ENCODE measurements at places on chromosomes 16 and 17. TPM values are rescaled to one million over a fixed set of nuclear protein-coding genes. Genes with fewer than 3 reads are reported as not detected.

GRCh38 chr16:87791295-87792204 is 25.8 kb upstream of the KLHDC4 start:
- H3K27ac ChIP-seq, result peak overlapping the region; percentile 79
- no peaks in the 10 kb centered on the region for H3K36me3 ChIP-seq
- no peak for DNase-seq
- H3K4me3 ChIP-seq, result no peak overlapping the region
- no peaks in the 10 kb centered on the region for H3K27me3 ChIP-seq

GRCh38 chr16:26175944-26176343 is 484.2 kb downstream of the HS3ST4 start:
- H3K4me3 ChIP-seq, result no peak overlapping the region
- H3K27ac ChIP-seq, result no peak overlapping the region
- no peaks in the 10 kb centered on the region for H3K4me1 ChIP-seq
- H3K36me3 ChIP-seq, result no peaks in the 10 kb centered on the region

DNA sequence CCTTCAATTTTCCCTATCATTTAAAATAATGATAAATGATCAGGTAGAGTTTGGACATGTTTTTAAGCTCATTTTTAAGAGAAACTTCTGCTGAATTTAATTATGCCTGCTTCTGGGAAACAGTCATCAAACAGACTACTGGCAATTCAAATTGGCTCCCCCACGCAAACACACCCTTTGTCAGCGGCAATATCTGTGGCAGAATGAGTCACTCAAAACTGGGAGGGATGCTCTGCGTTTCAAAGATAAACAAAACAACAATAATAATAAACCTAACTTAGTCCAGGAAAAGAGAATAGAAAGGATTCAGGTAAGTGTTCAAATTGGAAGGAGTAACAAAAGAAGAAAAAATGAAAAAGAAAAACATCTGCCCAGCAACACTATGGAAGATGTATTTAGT is 108.1 kb upstream of the ERCC4 start:
- no peak overlapping the region for H3K27ac ChIP-seq
- no peaks in the 10 kb centered on the region for H3K4me1 ChIP-seq
- peaks cover 23% of the 10 kb centered on the region for H3K27me3 ChIP-seq
- no peaks in the 10 kb centered on the region for H3K36me3 ChIP-seq

DNA sequence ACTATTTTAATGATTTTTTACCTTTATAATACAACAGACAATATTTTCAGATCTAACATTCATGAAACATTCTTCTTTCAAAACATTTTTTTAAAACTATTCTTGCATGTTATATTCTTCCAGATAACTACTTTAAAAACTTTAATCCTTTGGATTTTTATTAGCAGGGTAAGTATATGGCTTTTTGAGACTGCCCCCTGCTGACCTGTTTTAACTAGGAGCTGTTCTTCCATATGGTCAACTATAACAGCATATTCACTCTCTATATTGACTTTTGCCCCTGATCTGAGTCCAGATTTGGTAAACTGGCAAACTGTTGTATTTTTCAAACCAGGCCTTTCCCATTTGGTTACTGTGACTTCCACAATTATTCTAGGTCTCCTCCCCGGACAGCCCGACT is 16.5 kb downstream of the ZNF18 start:
- no peaks in the 10 kb centered on the region for H3K27me3 ChIP-seq
- H3K27ac ChIP-seq, result no peak overlapping the region
- no peaks in the 10 kb centered on the region for H3K4me1 ChIP-seq
- H3K4me3 ChIP-seq, result no peak overlapping the region

DNA sequence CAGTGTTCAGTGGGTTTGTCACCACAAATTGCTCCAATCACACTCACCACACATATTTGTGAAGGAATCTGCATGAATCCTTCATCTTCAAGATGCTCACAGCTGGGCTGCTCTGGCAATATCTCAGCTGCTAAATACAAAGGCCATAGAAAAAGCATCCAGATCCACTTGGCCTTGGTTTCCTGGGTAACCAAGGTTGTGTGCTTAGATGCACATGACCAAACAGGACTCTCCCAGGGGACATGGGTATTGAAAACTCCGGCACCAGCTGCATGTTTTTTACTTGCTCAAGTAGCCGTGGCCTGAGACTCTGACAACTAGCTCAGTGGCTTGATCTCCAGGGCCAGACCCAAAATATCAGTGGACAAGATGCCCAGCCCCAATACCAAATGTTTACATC is 131.3 kb downstream of the CBLN1 start:
- H3K4me1 ChIP-seq, result no peaks in the 10 kb centered on the region
- no peaks in the 10 kb centered on the region for H3K36me3 ChIP-seq

DNA sequence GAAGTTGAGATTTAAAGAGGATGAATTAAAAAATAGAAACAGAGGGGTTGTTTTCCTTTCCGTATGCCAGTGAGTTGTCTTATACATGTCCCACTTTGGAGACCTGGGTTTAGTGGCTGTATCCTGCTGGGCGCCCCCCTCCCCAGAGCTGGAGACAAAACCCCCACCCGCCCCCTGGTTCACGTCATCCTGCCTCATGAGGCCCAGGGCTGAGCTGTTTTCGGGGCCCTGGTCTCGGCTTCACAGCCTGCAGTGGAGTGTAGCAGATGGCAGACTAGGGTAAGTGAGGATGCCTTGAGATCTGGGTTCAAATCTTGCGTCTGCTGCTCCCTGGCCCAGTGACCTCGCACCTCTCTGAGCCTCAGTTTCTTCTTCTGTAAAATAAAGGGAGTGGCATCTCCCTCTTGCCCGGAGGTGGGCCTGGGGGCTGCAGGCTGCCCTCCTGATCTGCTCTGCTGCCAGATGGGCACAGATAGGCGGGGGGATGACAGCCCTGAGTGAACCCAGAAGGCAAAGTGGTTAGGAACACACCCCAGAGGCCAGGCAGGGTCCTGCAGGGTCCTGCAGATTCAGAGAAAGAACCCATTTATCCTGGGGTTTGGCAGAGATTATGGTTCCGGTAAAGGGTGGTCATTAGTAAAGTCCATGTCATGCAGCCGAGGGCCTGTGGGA is 45.1 kb downstream of the SOCS3 start:
- peak overlapping the region; percentile 54 for H3K4me3 ChIP-seq
- no peak for DNase-seq
- no peaks in the 10 kb centered on the region for H3K36me3 ChIP-seq
- no peaks in the 10 kb centered on the region for H3K27me3 ChIP-seq

- no peaks in the 10 kb centered on the region for H3K4me1 ChIP-seq
- DNase-seq, result no peak
- H3K27me3 ChIP-seq, result no peaks in the 10 kb centered on the region
- no peak overlapping the region for H3K27ac ChIP-seq
- no peaks in the 10 kb centered on the region for H3K36me3 ChIP-seq
- no peak overlapping the region for H3K4me3 ChIP-seq
Observed at GRCh38 chr16:58011652-58012051, 10.4 kb downstream of the USB1 start.

- H3K27ac ChIP-seq, result no peak overlapping the region
- DNase-seq, result no peak
- no peak overlapping the region for H3K4me3 ChIP-seq
Observed at GRCh38 chr16:72317446-72317845, 145.5 kb upstream of the PMFBP1 start.

DNA sequence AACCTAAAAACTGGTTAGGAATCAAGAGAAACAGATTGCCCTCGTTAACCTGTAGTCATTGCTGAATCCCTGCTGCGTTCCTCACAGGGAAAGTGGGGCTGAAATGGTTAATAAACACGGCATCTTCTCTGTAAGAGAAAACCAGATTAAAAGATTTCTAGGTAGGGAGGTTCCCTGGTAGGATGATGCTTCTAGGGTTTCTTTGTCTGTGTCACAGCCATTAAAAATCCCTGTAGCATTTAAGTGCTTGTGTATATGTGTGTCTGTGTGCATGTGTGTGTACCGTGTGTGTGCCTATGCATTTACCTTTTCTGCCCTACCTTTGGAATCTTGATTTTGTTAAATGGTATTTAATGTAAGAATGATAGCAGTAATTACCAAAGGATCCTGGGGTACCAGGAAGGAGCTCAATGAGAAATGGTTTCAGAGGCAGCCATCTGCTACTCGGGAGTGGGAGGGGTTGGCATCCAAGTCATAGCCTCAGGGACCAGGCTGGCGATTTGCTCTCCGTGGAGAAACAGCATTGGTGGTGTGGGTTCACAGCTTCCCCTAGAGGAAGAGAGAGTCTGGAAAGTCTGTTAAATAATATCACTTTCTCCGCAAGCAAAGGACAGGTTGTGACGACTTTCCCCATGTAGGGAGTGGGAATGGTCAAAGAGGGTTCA is 177.1 kb downstream of the HS3ST4 start:
- no peaks in the 10 kb centered on the region for H3K4me1 ChIP-seq
- H3K36me3 ChIP-seq, result no peaks in the 10 kb centered on the region

- H3K36me3 ChIP-seq, result no peaks in the 10 kb centered on the region
- no peak for DNase-seq
- no peak overlapping the region for H3K27ac ChIP-seq
- H3K4me1 ChIP-seq, result no peaks in the 10 kb centered on the region
Observed at GRCh38 chr17:82848022-82848592, 8.3 kb upstream of the ZNF750 start.

- no peak overlapping the region for H3K27ac ChIP-seq
- peaks cover 2% of the 10 kb centered on the region for H3K36me3 ChIP-seq
- no peaks in the 10 kb centered on the region for H3K27me3 ChIP-seq
- no peak for DNase-seq
- no peak overlapping the region for H3K4me3 ChIP-seq
Observed at GRCh38 chr16:67663151-67663876, 2.6 kb downstream of the PARD6A start.

- no peak overlapping the region for H3K27ac ChIP-seq
- H3K4me1 ChIP-seq, result no peaks in the 10 kb centered on the region
- no peak overlapping the region for H3K4me3 ChIP-seq
Observed at GRCh38 chr17:19677736-19678379, 29.3 kb downstream of the ALDH3A2 start.

DNA sequence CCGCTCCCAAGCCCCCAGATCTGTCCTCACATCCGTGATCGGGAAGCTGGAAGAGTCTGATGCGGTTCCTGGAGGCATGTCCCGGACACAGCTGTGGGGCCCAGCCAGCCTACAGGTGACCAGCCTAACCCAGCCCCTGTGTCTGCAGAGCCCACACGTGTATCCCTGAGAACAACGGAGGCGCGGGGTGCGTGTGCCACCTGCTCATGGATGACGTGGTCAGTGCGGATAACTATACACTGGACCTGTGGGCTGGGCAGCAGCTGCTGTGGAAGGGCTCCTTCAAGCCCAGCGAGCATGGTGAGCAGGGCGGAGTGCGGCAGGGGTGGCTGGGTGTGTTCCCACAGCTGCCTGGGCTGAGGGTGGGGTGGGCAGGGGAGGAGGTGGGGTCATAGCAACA is 30.9 kb downstream of the IL4R start:
- H3K4me1 ChIP-seq, result no peaks in the 10 kb centered on the region
- H3K36me3 ChIP-seq, result peaks cover 2% of the 10 kb centered on the region
- H3K4me3 ChIP-seq, result no peak overlapping the region
- no peak overlapping the region for H3K27ac ChIP-seq
- DNase-seq, result no peak

- no peak overlapping the region for H3K27ac ChIP-seq
- no peaks in the 10 kb centered on the region for H3K4me1 ChIP-seq
- DNase-seq, result no peak
- H3K36me3 ChIP-seq, result no peaks in the 10 kb centered on the region
- no peak overlapping the region for H3K4me3 ChIP-seq
Observed at GRCh38 chr16:50585331-50585776, 37.2 kb downstream of the NKD1 start.

- no peaks in the 10 kb centered on the region for H3K27me3 ChIP-seq
- no peaks in the 10 kb centered on the region for H3K4me1 ChIP-seq
- no peak for DNase-seq
- no peak overlapping the region for H3K4me3 ChIP-seq
- H3K27ac ChIP-seq, result no peak overlapping the region
Observed at GRCh38 chr17:38544175-38544838, 61.4 kb downstream of the SRCIN1 start.

DNA sequence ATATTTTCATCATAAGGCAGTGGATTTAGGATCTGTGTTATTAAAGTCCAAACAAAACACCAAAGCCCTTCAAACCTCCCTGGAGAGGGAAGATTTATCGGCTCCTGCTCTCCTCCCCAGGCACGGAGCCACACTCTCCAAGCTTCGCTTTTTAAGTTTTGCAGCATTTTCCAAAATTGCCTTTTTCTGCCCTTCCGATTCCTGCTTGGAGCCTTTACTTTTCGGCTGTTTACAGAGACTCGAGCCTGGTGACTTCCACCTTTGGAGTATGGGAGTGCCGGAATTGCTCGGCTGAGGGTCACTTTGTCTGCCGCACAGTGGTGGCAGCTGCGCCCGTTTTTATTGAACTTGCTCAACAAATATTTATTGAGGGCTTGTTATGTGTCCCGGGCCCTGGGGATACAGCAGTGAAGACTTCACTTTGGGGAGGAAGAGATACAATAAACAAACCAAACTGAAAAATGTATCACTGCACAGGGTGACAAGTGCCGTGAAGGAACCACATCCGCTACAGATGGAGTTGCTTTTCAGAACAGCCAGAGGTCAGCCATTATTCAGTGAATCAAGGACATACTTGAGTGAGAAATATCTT is 185.5 kb downstream of the NTN1 start:
- H3K27me3 ChIP-seq, result no peaks in the 10 kb centered on the region
- H3K27ac ChIP-seq, result no peak overlapping the region
- H3K36me3 ChIP-seq, result no peaks in the 10 kb centered on the region
- no peak overlapping the region for H3K4me3 ChIP-seq

DNA sequence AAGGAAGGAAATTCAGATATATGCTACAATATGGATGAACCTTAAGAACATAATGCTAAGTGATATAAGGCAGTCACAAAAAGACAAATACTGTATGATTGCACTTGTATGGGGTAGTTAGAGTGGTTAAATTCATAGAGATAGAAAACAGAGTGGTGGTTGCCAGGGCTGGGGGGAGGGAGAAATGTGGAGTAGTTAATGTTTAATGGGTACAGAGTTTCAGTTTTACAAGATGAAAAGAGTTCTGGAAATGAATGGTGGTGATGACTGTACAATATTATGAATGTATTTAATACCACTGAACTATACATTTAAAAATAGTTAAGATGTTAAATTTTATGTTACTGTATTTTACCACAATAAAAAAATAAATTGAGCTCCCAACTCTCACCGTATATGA is 157.9 kb downstream of the TOX3 start:
- H3K4me1 ChIP-seq, result no peaks in the 10 kb centered on the region
- H3K27ac ChIP-seq, result no peak overlapping the region
- H3K4me3 ChIP-seq, result no peak overlapping the region
- H3K36me3 ChIP-seq, result no peaks in the 10 kb centered on the region
- DNase-seq, result no peak

DNA sequence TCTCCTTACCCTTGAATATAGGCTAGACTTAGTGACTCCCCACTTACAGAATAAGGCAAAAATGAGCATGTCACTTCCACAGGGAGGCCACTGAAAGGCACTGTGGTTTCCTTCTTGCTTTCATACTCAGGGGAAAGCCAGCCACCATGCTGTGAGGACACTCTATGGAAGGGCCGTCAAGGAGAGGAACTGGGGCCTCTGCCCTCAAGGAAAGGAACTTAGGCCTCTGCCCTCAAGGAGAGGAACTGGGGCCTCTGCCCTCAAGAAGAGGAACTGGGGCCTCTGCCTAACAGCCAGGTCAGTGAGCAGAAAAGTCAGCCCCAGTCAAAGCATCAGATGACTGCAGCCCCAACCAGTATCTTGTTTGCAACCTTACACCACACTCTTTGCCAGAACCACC is 30.1 kb downstream of the VPS35 start:
- H3K27ac ChIP-seq, result no peak overlapping the region
- H3K36me3 ChIP-seq, result peaks cover 11% of the 10 kb centered on the region
- no peak overlapping the region for H3K4me3 ChIP-seq
- no peak for DNase-seq

Gene LRRC46
- total RNA-seq, result 1.9 TPM

Gene NACA2
- total RNA-seq, result not detected

Gene SLC12A3
- 0.15 TPM for total RNA-seq

Gene TNFSF13
- total RNA-seq, result 2.3 TPM

Gene ATXN2L
- total RNA-seq, result 270 TPM

Gene HS3ST6
- total RNA-seq, result 3.3 TPM
